Head of caudate nucleus (tissue), 42 donors: ENCODE measurements at places on chromosomes 2 and 18.

- DNase-seq, result no peak
These were observed 51.1 kb downstream of the PAPOLG start for GRCh38 chr2:60806988-60807681.

DNA sequence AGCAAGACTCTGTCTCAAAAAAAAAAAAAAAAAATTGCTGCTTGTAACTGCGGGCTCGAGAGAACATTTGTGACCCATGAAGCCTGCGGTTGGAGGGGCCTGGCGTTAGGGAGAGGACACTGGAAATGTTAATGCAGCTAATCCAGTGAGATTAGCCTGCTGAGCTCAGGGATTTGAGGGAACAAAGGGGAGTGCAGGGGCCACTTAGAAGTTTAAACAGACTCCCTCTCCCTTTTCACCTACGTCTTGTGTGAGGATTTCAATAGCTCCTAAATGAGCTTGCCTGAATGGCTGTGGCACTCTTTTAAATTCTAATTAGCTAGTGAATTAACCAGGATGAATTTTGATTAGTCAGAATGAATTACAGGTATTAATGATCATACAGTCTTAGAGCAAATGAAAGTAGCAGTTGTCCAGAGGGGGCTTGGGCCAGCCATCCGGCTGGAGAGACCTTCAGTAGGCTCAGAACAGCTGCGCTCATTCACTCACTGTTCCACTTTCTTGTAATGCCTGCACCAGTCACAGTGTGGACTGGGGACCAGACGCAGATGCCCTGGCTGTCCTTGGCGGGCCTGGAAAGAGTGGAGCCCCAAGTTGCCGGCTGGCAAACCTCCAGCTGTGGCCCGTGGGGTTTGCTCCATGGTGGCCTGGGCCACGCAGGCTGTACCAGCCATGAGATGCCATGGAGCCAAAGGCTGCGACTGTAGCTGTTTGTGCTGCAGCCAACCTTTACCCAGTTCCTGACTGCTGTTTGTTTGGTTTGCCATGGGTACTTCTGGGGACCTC lies 20.8 kb downstream of the LDLRAD4 start:
- DNase-seq, result no peak

DNA sequence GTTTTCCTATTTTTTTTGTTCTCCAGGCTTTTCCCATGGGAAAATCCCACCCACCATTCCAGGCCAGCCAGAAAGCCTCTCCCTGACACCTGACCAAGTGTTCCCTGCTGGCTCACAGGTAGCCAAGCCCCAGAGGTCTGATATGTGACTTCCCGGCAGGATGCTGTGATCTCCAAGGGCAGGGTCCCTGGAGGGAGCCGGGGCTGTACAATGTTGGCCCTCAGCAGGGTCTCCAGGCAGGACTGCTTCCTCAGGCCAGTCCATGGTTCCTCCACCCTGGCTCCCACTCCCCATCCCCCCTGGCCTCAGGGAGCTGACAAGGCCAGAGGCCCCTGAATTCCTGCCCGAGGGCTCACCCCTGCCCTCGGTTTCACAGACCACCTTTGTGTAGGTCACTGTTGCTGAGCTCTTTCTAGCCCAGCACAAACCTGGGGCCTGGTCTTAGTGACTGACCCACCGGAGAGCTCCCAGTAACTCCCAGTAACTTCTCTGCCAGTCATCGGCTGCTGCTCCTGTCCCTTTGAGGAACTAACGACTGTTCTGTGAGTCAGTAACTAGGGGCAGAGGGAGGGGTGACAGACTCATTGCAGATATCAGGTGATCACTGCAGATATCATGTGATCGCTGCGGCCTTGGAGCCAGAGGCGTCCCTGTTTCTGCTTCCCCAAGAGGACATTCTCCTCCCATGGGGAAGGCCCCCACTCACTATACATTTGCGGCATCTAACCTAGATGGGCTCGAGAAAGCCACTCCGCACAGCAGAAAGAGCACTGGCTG lies 38.7 kb downstream of the SDC1 start:
- DNase-seq, result peak; percentile 35

GRCh38 chr2:240597419-240598181 lies 11.1 kb downstream of the CAPN10 start:
- no peak for DNase-seq

GRCh38 chr2:211756266-211756665 lies 782.3 kb downstream of the ERBB4 start:
- DNase-seq, result no peak

- DNase-seq, result no peak
These were observed 701.9 kb upstream of the RAB6C start for GRCh38 chr2:129277585-129277981.

- no peak for DNase-seq
These were observed 1190.2 kb upstream of the NRXN1 start for GRCh38 chr2:52222128-52222527.

- DNase-seq, result no peak
These were observed 83.6 kb downstream of the FARSB start for GRCh38 chr2:222572264-222572721.

GRCh38 chr2:145715601-145716000 lies 1195.7 kb upstream of the ZEB2 start:
- DNase-seq, result no peak

GRCh38 chr2:178630581-178630980 lies 150.3 kb downstream of the PLEKHA3 start:
- DNase-seq, result no peak

DNA sequence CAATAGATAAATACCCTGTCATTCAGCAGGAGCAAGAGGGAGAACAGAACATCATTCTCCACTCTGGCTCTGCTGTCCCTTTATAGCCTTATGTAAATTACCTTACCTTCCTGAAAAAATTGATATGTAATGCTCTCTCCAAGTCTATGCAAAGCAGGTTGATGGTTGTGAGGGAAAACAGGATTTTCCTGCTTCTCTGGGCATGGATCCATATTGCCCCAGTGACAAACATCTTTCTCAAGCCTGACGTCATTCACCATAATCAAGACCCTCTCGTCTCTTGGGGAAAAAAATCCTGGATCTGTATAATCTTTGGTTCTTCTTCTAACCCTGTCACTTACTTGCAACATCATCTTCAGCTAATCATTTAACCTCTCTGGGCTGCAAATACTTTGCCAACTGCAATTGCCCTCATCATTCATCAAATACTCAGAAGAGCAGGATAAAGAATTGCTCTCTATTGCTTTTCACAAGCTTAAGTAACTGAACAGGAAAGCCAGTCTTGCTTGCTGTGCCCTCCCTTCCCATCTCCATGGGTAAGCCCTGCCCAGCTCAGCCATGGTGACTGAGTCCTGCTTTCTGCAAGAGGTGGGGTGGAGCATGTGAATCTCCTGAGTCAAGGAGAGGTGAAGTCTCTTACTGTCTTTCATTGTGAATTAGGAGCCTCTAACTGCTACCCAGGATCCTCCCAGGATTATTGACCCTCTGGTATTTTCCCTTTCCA lies 123.7 kb upstream of the KLF7 start:
- no peak for DNase-seq
